ENCODE measurements at places on chromosomes 7 and 10. TPM values are rescaled to one million over a fixed set of nuclear protein-coding genes. Genes with fewer than 3 reads are reported as not detected.

- no peak for DNase-seq
Measured at GRCh38 chr10:85995791-85996190, 370.8 kb downstream of the GRID1 start.

GRCh38 chr7:25517906-25518305, 289.6 kb upstream of the NPVF start:
- DNase-seq = no peak

- no peak for DNase-seq
Measured at GRCh38 chr10:113294868-113295267, 258.0 kb upstream of the HABP2 start.

DNA sequence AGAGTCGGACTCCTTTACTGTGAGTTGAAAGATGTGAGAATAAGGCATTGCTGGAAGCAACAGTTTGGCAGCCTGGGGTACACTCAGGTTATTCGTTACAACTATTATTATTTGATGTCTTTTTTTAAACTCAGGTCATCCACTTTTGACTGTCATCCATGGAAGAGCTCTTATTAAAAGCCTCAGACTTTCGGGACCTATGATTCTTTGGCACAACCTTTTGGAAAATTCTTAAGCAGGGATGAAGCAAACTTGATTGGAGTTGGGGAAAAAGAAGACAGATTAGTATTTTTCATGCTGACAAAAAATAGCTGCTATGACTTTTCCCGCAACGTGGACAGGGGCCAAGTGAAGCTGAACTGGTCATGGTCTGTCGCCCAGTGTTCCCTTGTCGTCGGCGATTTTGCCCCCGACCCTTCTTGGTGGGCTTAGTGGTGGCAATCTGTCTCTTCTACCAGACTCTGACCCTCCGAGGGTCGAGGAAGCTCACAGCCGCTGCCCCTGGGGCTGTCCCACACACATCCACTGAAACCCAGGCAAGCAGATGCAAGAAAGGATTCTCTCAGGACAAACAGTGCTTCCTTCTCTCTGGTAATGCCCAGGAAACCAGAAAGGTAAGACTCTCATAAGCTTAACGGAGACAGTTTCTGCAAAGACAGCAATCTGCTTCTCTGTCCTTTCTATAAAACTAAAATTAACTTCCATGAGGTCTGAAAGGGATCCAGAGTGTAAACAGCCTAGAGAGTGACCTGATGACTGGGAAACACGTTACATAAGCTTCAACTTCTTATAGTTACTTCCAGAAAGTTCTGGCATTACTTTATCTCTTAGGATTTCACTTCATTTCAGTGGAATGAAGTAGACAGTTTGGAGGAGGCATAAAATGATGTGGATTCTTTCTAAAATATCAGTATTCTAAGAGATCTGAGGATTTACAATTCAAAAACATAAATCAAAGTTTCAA, 1.0 kb downstream of the CPED1 start:
- DNase-seq = no peak

ATOH7 gene
- total RNA-seq = not detected

GRCh38 chr7:30149640-30150272, 15.0 kb downstream of the MTURN start:
- no peak for DNase-seq

DNA sequence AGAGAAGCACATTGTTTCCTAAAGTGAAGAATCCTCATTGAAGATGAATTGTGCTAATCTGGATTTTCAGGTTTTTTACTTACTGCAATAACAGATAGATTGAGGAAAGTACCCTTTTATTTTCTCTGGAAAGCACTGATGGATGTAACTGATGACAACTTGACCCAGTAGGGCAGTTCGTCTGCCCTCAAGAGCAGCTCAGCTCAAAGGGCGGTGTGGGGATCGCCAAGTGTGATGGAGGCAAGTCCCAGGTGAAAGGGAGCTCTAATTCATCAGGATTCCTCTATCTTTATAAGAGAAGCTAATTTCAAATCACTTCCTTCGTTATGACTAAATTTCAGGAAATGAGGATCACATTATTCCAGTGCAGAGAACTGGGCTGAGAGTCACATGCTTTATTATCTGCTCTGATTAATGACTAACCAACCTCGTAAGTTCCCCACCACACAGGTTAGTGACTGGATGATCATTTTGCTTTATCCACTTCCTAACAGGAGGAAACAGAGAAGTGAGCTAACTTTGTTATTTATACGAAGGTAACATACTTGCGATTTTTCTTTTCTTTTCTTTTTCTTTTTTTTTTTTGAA, 98.8 kb downstream of the PFKFB3 start:
- no peak for DNase-seq

DNA sequence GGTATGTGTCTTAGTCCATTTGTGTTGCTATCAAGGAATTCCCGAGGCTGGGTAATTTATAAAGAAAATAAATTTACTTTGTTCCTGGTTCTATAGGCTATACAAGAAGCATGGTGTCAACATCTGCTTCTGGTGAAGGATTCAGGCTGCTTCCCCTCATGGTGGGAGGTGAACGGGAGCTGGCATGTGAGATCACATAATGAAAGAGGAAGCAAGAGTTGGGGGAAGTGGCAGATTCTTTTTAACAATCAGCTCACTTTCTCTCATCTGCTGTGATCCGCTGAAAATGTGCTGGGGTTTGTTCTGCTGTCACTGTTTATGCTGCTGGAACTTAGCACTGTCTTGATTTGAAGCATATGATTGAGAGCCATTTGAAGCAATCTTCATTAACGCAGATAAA, 730.0 kb upstream of the SORCS1 start:
- no peak for DNase-seq

BAIAP2L1 gene
- 16.5 TPM for total RNA-seq

PLPP4 gene
- total RNA-seq = not detected

FAM131B gene
- 0.76 TPM for total RNA-seq

COPG2 gene
- 17.6 TPM for total RNA-seq

KIAA1217 gene
- total RNA-seq = 65.6 TPM

DNA sequence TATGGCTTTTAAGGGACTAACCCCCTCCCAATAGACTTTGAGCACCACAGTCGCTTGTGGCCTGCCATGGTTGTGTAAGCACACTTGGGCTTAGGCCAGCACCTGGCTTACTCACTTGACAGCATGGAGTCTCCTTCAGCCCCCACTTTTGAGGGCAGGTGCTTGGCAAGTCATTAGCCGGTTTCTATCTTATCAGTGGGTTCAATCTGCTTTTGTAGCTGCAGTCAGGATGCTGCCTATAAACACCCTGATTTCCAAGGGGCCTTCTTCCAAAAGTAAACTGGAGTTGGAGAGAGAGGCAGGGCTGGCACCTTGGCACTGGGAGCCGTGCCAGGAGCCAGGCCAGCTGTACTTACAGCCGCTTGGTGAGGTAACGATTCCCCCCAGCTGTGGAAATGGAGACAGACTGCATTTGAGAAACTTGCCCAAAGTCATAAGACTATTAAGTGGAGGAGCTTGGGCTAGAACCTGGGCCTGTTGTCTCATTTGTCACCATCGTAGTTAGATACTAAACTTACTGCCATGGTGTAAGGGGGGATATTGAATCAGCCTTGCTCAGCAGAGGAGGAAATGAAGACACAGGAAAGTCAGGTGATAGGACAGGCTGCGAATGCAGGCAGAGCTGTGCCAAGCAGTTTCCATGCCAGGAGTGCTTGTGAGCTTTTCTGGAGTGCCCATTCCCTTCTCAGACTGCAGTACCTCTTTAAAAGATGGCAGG, 92.2 kb upstream of the EFCAB10 start:
- no peak for DNase-seq

- DNase-seq = no peak
Measured at GRCh38 chr10:33157103-33157502, 177.4 kb downstream of the NRP1 start.

GRCh38 chr7:20647036-20647435, 31.6 kb downstream of the ABCB5 start:
- DNase-seq = no peak

DNA sequence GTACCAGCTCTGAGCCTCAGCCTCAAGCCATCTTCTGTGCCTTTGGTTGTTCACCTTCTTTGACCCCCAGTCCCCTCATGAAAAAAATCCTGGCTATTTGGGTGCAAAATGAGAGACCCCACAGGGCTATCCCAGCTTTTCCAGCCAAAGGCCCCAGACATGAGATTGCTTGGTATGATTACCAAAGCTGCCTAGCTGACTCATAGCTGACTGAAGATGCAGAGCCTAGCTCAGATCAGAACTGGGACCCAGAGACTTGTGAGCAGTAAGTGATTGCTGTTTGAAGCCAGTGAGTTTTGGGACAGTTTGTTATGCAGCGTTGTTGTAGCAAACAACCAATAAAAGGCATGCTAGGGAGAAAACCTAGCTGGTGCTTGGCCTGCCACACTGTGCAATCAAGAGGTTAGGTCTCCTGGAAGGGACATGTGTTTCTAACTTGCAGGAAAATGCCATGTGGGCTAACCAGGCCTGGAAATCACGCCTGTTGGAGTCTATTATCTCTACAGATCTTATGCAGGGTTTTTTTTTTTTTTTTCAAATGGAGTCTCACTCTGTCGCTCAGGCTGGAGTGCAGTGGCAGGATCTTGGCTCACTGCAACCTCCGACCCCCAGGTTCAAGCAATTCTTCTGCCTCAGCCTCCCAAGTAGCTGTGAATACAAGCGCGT, 48.0 kb upstream of the DAGLB start:
- no peak for DNase-seq

- no peak for DNase-seq
Measured at GRCh38 chr10:44818701-44819127, 92.4 kb upstream of the TMEM72 start.

DNA sequence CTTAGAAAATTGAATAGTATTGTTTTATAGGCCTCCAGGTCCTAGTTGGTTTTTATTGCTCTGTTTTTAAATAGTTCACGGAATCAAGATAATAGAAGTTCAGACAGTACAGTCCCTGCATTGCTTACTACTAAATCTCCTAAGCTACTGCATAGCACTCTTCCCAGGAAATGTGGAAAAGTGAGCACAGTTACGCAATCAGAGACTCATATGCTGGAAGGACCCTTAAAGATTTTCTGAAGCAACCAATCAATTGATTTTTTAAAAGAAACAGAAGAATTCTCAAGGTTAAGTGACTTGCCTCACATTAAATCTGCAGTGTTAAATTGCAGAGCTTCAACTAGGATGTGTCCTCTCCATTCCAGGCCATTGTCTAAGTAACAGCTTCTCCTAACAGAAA, 23.1 kb upstream of the DIP2C start:
- no peak for DNase-seq

DNA sequence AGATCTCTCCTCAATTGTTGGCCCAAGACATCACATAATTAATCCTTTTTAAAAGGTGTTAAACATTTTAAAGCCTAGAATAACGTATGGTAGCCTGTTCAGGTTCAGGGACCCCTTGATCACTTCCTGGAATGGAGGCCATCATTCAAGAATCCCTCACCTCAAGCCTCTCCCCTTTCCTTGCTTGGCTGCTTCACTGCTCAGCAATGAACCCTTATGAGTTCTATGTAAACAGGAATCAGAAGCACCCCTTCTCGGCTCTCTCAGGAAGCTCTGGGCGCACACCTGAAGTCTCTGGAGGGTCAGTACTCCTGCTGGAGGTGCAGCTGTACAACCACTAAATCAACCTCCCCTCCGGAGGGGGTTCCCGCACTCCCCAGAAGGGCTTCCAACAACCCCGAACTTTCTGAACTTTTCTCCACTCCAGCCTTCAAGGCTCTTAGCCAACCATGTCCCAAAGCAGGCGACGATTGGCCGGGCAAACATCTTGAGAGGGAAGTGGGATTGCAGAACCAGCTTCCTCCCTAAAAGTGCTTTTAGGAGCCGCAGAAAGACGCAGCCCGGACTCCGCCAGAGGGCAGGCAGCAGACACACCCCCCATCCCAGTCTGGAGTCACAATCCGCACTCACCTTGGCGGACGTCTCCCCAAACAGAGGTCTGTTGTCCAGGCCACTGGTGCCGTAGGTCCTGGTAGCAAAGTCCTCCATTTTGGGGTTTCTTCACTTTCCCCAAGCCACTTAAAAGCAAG, 562 bp downstream of the TMEM243 start:
- no peak for DNase-seq

DNA sequence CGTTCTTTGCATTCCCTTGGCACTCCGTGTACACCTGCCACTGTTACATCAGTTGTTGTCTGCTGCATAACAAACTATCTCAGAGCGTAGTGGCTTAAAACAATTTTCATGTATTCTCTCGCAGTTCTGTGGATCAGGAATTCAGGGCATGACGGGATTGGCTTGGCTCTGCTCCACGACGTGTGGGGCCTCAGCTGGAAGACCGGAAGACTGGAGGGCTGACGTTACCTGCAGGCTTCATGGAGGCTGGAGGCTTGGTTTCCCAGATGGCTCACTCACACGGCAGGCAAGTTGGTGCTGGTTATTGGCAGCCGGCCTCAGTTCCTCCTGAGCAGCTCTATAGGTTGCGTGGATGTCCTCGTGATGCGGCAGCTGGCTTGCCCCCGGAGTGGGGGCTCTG, 25.5 kb downstream of the NYAP1 start:
- DNase-seq = no peak

DLX5 gene
- 1.8 TPM for total RNA-seq

NEUROD6 gene
- not detected for total RNA-seq

RPEL1 gene
- not detected for total RNA-seq

GRCh38 chr10:103839519-103839871, 15.9 kb downstream of the SH3PXD2A start:
- no peak for DNase-seq

HOXA6 gene
- 1.3 TPM for total RNA-seq

GRCh38 chr7:108838198-108838597, 268.5 kb downstream of the DNAJB9 start:
- DNase-seq = no peak

DNA sequence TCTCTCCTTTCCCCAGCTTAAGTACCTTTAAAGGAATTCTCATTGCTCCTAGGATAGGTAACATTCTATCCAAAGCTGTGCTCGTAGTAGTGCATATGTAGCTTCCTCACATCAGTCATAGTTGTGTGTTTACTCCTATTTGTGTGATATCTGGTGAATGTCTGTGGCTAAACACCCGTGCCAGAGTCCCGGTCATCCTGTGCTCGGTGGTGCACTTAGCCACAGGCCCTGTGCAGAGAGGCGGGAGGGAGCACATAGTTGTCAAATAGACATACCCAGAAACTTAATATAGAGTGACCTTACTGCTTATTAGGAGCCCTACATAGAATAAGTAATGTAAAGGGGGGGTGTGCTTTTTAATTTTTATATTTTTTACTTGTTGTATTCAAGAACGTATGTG, 76.6 kb downstream of the RBM33 start:
- DNase-seq = no peak

DNA sequence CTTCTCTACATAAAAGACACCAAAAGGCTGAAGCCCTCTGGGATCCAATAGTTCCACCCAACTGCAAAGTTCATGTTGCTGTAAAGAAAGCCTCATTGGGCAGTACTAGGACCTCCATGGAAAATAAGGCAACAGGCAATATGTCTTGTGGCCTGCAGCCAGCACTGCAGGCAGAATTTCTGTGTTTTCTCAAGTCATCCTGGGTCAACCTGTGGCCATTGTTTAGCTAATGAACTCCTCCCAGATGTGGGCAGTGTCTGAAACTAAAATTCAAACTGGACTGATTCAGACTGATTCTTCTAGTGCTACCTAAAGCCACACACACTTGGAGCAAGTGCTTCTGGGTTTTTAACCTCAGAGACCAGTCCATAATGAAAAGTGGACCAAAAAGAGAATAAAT, 141.5 kb downstream of the PPP1R17 start:
- DNase-seq = no peak

Data from esophagus squamous epithelium (tissue), 5 donors.